ENCODE measurements at places on chromosomes 7 and 10.

DNA sequence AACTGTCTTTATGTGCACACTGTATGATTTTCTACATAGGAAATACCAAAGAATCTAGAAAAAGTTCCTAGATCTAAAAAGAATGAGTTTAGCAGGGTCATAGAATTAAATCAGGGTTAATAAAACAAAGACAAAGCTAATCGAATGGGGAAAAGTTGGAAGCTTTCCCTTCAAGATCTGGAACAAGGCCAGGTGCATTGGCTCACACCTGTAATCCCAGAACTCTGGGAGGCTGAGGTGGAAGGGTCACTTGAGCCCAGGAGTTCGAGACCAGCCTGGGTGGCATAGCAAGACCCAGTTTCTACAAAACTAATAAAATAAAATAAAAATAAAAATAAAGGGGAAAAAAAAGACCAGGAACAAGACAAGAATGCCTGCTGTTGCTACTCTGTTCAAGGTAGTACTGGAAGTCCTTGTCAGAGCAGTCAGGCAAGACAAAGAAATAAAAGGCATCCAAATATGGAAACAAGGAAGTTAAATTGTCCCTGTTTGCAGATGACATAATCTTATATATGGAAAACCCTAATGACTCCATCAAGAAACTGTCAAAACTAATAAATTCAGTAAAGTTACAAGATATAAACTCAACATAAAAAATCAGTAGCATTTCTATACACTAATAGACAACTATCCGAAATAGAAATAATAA is 76.1 kb upstream of the RHEB start:
- no peak for DNase-seq

DNA sequence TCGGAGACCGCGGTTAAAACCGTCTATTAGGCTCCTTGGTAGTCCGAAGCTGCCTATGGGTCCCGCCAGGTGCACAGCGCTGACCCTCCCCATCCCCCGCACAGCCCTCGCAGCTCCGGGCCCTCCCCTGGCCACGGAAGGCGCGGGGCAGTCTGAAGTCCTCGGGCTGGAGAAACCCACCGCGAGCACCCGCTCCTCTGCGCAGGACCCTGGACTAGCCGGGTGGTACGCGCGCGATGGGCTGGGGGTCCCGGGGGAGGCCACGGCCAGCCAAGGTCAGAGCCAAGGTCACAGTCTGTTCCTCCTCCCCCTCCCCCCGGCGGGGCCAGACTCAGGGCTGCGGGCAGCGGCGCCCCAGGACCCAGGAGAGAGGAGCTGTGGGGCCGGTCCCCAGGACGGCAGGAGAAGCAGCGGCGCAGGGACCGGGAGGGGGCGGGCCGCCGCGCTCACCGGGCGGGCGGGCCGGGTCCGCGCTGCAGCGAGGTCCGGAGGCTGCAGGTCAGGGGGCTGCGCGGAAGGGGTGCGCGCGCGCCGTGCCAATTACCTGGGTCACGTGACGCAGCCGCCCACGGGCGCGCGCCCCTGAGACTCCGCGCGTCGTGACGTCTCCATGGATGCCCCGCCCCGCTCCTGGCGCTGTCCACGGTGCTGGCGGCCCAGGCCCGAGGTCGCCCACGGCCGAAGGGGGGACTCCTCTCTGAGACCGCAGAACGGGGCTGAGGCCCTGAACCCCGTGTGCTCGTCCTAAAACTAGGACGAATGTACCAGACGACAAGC is at the start of gene OGDHL:
Gene OGDHL, minus strand, starts transcription at position 535 of the 777 bp plus-strand sequence. CDS start 3,731 bp downstream, outside the sequence.
- DNase-seq, result no peak

DNA sequence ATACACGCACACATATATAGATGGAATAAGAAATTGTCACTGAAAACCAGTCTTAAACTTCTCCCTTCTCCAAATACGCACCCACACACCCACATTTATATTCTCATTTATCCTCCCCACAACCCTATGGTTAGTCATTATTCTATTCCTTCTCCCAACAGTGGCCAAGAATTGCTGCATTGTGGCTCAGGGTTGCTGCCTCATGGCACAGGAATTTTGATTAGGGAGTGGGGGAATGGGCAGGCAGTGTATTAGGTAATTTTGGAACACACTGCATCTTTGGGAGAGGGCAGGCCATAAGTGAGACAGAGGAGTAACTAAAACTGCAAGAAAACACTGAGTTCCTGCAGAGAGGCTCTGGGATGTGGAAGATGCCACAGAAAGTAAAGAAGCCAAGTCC is 35.7 kb downstream of the NAPEPLD start:
- DNase-seq, result no peak

GRCh38 chr10:79400146-79401004 is 45.0 kb downstream of the ZCCHC24 start:
- DNase-seq, result peak; percentile 15

DNA sequence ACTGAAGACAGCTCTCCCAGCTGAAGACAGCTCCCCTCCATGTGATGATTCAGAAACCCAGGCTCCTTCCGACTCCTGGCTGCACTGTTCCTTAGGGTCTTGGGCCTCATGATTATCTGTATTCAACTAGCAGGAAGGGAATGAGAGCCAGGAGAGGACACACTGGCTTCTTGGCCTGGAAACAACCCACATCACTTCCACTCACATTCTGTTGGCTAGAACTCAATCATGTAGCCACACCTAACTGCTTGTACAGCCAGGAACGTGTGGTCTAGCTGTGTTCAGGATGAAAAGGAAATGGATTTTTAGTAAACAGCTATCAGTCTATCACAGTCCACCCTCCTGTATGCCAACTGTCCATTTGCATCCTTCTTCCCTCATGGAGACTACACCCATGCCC is 30.5 kb upstream of the XPNPEP1 start:
- DNase-seq, result no peak

DNA sequence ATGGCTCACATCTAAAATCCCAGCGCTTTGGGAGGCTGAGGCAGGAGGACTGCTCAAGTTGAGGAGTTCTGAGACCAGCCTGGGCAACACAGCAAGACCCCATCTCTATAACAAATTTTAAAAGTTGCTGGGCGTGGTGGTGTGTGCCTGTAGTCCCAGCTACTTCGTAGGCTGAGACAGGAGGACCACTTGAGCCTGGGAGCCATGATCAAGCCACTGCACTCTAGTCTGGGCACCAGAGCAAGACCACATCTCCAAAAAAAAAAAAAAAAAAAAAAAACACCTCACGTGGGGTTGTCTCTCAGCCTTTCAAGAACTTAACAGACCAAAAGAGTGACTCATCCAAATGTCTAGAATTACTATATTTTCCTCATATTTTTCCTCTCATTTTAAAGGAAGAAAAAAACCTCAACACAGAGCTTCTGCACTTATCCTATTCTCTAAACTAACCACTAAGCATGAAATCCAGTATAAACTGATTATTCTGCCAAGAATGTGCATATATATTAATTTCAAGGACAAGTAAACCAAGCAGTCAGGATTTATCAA is 46.3 kb downstream of the CUL2 start:
- no peak for DNase-seq

DNA sequence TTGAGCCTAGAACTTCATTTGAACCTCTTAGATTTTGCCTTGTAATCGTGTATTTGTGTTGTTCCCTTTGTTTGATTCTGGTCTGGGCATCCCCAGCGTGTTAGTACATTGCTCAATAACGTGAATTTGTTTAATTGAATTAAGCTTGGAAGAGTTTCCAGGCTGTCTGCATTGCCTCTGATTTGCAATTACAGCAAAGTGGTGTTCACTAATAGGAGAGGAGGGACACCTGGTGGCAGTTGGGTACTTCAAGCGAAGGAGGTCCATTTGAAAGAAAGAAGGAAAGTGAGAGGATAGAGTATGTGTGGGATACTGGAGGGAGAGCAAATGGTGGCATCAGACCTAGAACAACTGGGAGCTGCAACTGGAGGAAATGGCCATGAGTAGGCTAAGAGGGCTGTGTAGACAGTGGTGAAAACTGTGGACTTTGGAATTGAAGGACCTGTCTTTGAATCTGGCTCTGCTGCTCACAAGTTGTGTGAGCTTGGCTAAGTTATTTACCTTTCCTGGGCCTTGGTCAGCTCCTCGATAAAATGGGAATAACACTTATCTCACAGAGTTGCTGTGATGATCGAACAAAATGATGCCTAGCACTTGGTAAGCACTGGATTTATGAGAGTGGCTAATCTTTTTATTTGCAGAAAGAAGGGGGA is 15.1 kb downstream of the LSMEM1 start:
- DNase-seq, result peak; percentile 2

- no peak for DNase-seq
These were observed 387.0 kb downstream of the SDK1 start for GRCh38 chr7:3688071-3688470.

- no peak for DNase-seq
These were observed 518 bp upstream of the COMMD3 start for GRCh38 chr10:22315455-22316285.

- DNase-seq, result no peak
These were observed 373.5 kb upstream of the CELF2 start for GRCh38 chr10:10644008-10644646.

DNA sequence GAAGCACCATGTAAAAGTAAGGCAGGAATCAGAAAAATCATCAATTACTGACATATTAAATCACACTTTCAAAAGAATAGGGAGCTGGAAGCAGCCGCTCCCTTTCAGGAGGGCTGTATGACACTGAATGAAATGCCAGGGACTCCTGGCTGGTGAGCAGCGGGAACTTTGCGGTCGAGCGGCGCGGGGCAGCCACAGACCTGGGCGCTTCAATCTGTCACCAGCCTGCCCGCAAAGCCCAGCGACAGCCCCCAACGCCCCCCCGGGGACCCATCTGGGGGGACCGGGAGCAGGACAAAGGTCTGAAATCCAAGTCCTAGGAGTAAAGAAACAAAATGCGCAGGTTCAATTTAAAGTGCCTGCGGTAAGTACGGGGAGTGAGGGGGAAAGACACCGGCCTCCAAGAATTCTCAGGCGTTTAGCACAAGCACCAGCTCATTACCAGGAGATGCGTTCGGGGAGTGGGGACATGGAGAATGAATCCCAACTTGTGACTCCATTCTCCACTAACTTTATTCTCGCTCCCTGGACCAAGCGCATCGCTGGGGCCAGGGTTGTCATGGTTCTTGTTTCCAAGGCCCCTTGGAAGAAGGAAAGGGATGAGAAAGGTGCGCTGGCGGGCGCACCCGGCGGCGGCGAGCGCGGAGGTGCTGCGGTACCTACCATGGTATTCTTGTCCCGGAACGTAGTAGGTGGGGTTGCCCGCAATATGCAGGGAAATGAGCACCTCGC is 824 bp downstream of the RELN start:
- DNase-seq, result no peak

DNA sequence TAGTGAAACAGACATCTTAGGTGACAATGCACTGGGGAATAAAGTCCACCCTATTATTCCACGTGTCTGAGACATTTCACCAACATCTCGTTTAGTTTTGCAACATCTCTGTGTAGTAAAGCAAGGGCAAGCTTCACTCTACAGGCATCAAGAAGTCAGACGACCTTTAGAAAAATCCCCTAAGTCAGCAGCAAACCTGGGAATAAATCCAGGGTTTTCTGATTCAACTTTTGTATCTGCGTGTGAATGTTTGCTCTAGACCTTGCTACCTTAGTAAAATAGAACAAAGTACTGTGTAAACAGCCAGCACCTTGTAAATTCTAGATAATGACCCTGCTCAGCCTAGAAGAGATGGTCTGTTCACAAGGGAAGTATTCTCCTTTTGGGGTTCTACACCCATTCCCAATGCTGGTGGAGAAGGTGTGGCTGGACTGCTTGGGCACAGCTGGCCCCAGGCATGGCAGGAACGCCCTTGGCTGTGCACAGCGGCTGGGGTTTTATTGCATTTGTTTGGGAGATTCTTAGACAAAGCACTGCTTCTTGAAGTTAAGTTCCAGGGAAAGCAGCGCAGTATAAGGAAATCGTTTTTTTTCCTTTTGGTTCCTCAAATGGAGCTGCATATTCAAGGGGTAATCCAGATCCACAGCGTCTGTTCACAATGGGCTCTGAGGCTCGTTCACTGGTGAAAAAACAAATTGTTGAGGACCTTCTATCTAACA is 38.3 kb upstream of the GALNTL5 start:
- DNase-seq, result no peak

DNA sequence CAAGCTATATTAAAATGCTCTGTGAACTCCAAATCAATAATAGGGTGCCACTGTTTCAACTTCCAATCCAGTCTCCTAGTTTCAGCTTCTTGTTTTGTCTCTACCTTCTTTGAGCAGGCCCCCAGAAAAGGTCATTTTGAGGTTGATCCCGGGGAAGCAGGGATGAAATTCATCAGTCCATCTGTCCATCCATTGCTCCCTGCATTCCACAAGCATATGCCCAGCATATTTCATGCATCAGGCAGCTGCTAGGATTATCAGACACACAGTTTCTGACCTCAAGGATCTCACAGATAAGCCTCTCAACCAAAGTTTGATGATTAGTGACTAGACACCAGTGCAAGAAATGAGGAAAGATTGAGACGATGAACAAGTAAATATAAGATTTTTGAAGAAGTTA is 186.6 kb upstream of the PDE1C start:
- DNase-seq, result no peak

DNA sequence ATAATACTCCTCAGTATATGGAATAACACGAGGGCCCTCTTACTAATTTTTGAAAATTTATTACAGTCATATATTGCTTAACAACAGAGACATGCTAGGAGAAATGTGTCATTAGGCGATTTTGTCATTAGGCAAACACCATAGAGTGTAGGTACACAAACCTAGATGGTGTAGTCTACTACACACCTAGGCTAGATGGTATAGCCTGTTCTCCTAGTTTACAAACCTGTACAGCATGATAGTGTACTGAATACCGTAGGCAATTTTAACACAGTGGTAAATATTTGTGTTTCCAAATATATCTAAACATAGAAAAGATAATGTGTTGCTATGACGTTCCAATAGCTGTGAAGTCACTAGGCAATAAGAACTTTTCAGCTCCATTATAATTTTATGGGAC is 12.8 kb downstream of the OR2F1 start:
- no peak for DNase-seq

GRCh38 chr7:44796034-44796503 is 412 bp upstream of the PPIA start:
- no peak for DNase-seq

DNA sequence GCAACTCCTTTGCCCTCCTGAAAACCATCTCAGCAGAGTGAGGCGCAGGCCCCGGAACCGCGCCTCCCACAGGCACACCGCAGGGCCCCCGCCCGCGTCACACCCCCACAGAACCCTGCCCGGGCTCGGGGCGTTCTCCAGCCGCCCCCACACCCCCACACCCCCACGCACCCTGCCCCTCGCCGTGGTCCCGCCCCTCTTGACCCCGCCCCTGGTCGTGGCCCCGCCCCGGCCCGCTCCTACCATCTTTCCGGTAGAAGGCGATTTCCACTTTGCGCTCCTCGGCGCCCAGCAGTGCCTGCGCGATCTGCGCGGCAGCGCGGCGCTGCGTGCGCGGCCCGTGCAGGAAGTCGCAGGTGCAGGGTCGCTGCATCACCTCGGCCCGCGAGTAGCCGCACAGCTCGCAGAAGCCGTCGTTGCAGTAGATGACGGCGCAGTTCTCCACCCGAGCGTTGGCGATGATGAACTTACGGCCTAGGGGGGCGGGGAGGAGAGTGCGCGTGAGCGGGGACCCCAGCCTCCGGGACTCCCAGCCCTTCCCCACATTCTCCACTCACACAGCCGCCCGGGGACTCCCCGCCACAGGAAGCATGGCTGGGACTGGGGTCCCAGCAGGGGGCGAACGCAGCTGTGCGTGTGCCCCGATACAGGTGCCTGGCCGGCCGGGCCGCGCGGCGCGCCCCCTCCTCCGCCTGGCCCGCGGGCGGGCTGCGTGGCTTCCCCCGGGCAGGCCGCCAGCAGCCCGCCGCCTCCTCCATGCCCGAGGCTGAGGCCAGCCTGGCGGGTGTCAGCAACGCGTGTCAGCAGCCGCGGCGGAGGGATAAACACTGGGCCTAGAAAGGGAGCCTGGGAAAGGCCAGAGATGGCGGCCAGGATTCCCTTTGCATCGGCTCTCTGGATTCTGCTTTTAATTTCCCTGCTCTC is 3.4 kb downstream of the KCNH2 start:
- peak; percentile 65 for DNase-seq

GRCh38 chr10:87752566-87752965 is 65.5 kb downstream of the ATAD1 start:
- DNase-seq, result no peak

All from stimulated activated CD8-positive, alpha-beta memory T cell treated with anti-CD3 and anti-CD28 coated beads, Interleukin-2, amount 100 ng/mL, for 1 hour (primary cell).